ENCODE measurements at places on chromosomes 7 and 10.

DNA sequence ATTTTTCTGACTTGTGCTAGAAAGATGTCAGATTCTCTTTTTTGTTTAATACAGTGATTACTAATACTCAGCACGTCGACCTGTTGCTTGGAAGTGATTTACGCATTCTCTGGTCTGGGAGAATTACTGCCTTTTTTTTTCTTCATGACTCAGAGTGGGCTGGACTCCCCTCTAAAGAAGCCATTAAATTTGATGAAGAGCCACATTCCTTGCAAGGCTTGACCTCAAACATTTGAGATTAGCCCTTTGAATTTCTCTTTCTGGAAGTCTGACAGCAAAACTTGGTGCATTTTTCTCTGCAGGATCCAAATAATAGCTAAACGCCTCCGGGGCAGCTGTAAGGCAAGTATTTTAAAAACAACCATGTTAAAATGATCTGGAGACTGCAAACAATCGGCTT, 171.6 kb downstream of the GALNT17 start:
- no peaks in the 10 kb centered on the region for H3K27me3 ChIP-seq
- DNase-seq = no peak
- no peaks in the 10 kb centered on the region for H3K4me1 ChIP-seq
- H3K27ac ChIP-seq = no peak overlapping the region
- no peaks in the 10 kb centered on the region for H3K36me3 ChIP-seq

- H3K36me3 ChIP-seq = no peaks in the 10 kb centered on the region
- peaks cover 46% of the 10 kb centered on the region for H3K4me1 ChIP-seq
- no peak overlapping the region for H3K4me3 ChIP-seq
- no peak for DNase-seq
- no peaks in the 10 kb centered on the region for H3K27me3 ChIP-seq
- no peak overlapping the region for H3K27ac ChIP-seq
Measured at GRCh38 chr7:24824896-24825295, 67.6 kb upstream of the GSDME start.

DNA sequence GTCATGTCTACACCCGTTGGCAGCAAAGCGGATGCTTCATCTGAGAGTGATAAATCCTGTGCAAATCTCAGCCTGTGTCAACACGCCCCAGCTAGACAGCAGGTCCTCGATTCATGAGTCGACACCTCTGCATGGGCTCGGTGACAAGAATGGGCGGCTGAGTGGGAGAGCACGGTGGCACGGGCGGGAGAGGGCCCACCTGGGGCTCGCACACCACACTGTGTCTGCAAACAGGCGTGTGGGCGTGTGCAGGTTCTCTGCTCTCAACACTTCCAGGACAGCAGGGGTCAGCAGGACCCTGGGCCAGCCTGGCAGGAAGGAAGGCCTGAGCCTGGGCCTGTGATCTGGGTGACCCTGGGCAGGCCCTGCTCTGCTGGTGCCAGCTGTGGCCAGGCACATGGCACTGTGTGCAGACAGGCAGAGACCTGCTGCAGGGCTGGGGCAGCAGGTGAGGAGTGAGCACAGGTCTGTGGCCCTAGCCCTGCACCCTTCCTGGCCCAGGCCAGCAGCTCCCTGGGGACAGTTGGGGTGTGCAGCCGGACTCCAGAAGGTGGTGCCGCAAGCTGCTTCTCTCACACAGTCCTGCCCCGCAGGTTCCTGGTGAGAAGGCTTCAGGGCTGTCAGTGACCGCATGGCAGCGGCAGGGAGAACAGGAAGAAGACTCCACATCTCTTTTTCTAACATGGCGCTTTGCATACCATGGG, 216.4 kb downstream of the ELFN1 start:
- H3K4me3 ChIP-seq = no peak overlapping the region
- H3K4me1 ChIP-seq = no peaks in the 10 kb centered on the region
- H3K36me3 ChIP-seq = no peaks in the 10 kb centered on the region
- H3K27me3 ChIP-seq = no peaks in the 10 kb centered on the region
- no peak for DNase-seq
- no peak overlapping the region for H3K27ac ChIP-seq

DNA sequence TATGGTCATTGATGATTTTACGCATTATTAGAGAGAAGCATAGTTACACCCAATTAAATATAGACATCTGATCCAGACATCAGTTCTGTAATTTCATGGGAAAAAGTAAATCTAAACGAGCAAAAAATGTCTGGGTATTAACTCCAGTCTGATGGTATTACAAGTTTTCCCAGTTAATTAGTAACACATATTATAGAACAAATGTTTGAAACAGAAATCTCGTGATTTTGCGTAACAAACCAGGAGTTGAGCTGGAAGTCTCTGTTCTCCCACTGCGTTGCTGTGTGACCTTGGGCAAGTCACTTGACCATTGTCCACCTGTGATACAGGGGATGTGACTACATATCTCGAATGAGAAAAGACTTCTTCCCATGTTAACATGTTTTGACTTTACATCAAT, 43.3 kb downstream of the RBM20 start:
- no peaks in the 10 kb centered on the region for H3K4me1 ChIP-seq
- H3K27ac ChIP-seq = no peak overlapping the region
- no peak overlapping the region for H3K4me3 ChIP-seq
- H3K36me3 ChIP-seq = no peaks in the 10 kb centered on the region

DNA sequence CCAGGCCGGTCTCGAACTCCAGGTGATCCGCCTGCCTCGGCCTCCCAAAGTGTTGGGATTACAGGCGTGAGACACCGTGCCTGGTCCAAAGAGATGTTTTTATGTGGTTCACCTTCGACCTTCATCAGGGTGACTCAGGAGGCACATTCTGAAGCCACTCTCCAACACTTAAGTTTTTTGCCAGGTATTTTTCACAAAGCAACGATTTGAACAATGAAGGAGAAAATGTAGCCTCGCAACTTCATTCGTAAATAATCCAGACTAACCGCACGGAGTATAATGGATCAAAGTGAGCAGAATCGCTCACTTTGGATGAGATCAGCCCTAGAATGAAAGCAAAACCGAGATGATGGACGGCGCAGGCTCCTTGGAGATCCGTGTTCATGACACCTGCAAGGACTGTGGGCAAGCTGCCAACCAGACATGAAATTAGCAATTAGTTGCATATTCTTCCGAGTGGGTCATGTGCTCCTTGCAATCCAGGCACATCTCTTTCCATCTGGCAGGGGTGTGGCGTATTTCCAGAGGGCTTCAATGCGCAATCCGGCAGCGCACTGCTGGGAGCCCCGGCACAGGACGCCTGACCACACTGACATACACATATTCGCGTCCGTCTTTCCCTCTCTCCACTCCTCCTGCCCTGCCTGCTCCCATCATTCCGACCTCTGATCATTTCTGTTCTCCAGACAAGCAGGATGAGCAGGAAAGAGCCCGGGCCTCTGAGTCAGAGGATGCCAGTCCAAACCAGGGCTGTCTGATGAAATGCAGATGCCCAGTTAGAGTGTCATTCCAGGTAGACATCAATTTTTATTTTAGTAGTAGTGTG, 148.4 kb downstream of the KLF6 start:
- no peak overlapping the region for H3K4me3 ChIP-seq
- H3K27me3 ChIP-seq = no peaks in the 10 kb centered on the region
- H3K4me1 ChIP-seq = no peaks in the 10 kb centered on the region
- H3K27ac ChIP-seq = no peak overlapping the region

- H3K4me1 ChIP-seq = no peaks in the 10 kb centered on the region
- no peaks in the 10 kb centered on the region for H3K36me3 ChIP-seq
- no peak overlapping the region for H3K27ac ChIP-seq
- H3K4me3 ChIP-seq = no peak overlapping the region
- H3K27me3 ChIP-seq = no peaks in the 10 kb centered on the region
- DNase-seq = no peak
Measured at GRCh38 chr10:107971973-107972372, 807.5 kb upstream of the SORCS1 start.

DNA sequence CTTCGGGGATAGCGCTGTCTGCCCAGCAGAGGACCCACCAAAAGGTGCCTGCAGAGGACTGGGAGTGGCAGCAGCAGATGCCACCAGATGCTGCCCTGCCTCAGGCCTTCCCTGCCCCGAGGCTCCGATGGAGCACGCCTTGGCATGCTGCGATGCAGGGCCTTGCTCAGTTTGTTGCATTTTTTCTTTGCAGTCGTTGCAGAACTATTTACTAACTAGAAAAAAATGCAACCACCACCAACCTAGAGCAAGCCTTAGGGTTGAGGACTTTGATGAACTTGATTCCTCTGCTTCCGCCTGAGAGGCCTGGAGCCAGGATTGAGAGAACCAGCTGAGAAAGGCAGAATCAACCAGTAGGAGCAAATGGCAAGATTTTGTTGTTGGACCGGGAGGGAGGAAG, 585.6 kb upstream of the MKI67 start:
- peaks cover 12% of the 10 kb centered on the region for H3K27me3 ChIP-seq
- no peaks in the 10 kb centered on the region for H3K36me3 ChIP-seq
- no peak overlapping the region for H3K27ac ChIP-seq
- no peak for DNase-seq

DNA sequence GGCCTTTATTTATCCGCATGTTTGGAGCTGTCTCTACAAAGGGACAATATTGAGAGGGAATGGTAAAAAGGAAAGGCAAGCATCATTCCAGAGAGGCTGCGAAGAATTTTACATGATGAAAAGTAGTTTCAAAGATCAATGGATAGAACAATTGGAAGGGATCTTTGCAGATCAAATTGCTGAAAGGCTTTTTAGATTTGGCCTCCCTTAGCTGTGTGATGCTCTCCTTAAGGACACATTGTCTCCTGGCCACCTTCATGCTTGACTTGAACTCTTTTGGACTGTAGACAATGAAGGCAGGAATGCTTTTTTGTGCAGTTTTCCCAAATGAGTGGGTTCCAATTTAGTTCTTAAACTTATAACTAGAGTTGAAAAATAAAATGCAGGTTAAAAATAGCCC, 344.7 kb downstream of the ARL4A start:
- no peak overlapping the region for H3K27ac ChIP-seq
- no peaks in the 10 kb centered on the region for H3K36me3 ChIP-seq
- DNase-seq = no peak
- no peaks in the 10 kb centered on the region for H3K27me3 ChIP-seq

- no peaks in the 10 kb centered on the region for H3K4me1 ChIP-seq
- H3K27ac ChIP-seq = no peak overlapping the region
- no peaks in the 10 kb centered on the region for H3K27me3 ChIP-seq
- DNase-seq = no peak
- H3K36me3 ChIP-seq = no peaks in the 10 kb centered on the region
Measured at GRCh38 chr10:1550291-1550595, 187.1 kb downstream of the ADARB2 start.

GRCh38 chr7:116713918-116714317, 41.9 kb downstream of the MET start:
- no peaks in the 10 kb centered on the region for H3K27me3 ChIP-seq
- no peak overlapping the region for H3K4me3 ChIP-seq
- no peaks in the 10 kb centered on the region for H3K36me3 ChIP-seq
- no peaks in the 10 kb centered on the region for H3K4me1 ChIP-seq
- H3K27ac ChIP-seq = no peak overlapping the region

DNA sequence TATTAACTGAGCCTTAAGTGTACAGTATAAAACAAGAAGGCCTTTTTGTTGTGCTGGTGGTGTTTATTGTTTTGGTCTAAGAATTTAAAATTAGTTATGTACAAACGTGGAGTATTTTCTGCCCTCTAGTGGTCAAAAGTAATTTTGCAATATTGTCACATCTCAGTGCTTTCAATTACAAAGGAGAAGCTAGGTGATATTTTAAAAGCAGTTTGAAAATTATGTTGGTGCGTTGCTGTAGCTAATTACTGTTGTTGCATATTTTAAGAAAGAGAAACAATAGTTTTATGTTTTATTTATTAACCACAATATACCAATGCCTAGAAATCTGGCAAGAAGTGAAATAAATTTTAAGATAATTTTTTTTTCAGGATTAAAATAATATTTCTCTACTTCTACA, 11.4 kb downstream of the NPVF start:
- no peaks in the 10 kb centered on the region for H3K4me1 ChIP-seq
- no peaks in the 10 kb centered on the region for H3K27me3 ChIP-seq
- H3K4me3 ChIP-seq = no peak overlapping the region
- no peak for DNase-seq

All from upper lobe of right lung (tissue), 1 donor.